ENCODE measurements at places on chromosomes 16 and 17.

- no peak for DNase-seq
Measured at GRCh38 chr17:18025241-18025944, 13.6 kb downstream of the ATPAF2 start.

DNA sequence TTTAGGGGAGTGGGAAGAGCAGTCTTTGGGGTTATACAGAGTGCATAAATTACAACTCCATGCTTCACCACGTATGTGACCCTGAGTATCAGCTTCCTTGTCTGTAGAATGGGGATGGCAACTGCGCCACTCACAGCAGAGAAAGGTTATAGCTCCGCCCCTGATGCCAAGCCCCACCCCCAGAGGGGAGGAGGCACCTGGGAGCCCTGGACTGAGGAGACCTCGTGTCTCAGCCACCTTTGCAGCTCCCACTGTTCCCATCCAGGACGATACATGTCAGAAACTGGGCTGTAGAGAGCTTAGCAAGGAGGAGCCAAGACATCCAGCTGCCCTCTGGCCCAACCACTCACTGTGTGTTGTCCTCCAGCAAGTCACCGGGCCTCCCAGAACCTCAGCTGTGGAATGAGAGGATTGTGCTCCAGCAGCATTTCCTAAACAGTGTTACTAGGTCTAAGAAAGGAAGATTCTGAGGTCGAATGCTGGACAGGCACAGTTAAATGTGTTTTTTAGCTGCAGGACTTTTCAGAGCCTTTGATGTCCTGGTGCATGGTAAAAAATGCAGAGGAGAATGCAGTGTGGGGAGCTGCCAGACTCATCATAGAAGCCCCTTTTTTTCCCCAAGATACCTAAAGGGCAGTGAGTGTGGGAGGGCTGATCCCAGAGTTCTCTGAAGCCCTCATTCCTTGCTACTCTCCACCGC lies 49.4 kb downstream of the BEAN1 start:
- DNase-seq = no peak

- no peak for DNase-seq
Measured at GRCh38 chr17:50961282-50962220, 95.4 kb upstream of the TOB1 start.

DNA sequence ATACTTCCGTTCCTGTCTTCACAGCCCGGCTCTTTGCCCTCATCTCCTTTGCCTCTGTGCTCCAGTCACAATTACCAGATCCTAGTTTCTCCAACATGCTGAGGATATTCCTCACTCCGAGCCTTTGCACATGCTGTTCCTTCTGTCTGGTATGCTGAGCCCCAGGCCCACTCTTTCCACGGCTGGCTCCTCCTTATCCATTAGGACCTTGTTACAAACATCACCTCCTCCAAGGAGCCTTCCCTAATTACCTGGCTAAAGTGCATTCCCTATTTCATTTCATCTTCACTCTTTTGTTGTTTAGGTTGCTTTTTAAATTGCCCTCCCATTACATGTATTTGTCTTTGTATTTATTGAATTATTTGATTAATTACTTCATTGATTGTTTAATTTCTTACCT lies 14.9 kb upstream of the ADGRG1 start:
- DNase-seq = no peak

DNA sequence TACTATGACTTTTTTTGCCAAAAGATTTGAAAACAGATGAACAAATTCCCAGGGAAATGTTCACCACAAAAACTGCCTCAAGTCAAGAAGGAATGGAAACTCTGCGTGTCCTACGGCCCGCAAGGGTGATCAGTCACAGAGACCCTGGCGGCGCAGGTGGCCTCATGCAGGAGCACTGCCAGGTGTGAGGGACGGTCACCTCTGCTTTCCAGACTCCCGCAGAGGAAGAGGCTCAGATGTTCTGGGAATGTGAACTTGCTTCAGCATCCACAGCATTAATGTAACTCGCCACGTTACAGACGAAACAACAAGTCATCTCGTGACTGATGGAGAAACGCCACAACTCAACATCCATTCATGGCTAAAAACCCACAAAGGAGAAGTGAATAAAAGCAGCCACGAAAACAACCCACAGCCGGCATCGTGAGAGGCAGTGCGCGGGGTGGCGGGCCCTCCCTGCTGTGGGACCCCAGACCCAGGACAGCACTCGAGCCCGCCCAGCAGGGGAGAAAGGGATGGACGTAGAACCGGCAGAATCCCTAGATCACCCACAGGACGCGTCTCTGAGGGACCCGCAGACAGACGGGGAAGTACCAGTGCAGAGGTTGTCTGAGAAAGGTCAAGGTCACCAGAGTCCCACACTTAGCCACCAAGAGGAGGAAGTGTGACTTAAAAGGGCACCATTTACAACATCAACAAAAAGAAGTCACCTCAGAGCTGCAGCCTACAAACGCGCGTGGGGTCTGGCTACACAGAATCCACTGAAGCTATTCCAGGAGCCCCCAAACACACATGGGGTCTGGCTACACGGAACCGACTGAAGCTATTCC lies 76.9 kb upstream of the GNG13 start:
- DNase-seq = no peak

GRCh38 chr16:3513892-3514583 lies 13.2 kb downstream of the CLUAP1 start:
- DNase-seq = no peak

- DNase-seq = no peak
Measured at GRCh38 chr16:7025616-7026190, 306.9 kb upstream of the RBFOX1 start.

GRCh38 chr16:991345-991744 lies 9.8 kb downstream of the SOX8 start:
- DNase-seq = no peak

DNA sequence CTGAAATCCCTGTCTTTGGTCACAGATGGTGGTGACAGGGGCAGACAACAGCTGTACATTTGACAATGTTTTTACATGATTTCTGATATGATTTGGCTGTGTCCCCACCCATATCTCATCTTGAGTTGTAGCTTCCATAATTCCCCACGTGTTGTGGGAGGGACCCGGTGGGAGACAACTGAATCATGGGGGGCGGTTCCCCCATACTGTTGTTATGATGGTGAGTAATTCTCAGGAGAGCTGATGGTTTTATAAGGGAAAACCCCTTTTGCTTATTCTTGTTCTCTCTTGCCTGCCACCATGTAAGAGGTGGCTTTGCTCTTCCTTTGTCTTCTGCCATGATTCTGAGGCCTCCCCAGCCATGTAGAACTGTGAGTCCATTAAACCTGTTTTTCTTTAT lies 353.9 kb downstream of the CPPED1 start:
- no peak for DNase-seq

- no peak for DNase-seq
Measured at GRCh38 chr17:43849116-43849515, 2.1 kb downstream of the CD300LG start.

DNA sequence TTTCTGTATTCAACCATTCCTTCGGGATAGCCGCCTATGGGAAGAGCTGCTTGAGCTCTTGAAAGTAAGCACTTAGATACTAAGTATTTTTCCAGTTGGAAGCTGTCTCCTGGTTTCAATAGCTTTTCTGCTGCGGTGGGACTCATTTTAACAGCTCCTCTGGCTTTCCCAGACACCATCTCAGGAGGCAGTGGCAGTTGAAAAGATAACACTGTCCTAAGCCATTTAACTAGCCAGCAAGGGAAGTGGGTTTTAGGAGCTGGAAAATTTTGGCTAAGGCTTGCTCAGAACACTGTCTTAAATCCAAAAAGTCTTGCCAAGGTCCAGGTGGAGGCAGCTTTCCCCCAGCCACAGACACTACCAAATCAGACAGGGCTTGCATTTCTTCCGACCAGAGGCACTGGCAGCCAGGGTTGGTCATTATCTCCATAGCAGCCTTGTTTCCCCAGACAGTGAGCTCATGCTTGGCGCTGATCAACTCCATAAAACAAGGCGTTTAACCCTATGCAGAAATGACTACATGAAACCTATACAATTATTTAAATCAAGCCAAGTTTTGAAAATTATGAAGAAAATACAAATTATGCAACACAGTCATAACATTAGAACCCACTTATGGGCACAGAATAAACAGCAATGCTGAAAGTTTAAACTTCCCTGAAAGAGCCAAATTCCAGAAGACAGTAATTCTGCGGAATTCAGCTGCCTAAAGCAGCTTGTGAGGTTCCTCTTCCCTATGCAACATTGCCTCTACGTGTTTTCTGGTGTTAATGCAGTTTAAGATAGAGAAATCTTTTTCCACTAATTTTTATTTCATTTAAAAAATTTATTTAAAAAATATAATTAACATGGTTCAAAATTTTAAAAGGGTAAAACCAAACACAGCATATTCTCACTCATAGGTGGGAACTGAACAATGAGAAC lies 25.0 kb downstream of the GABARAPL2 start:
- peak; percentile 90 for DNase-seq

DNA sequence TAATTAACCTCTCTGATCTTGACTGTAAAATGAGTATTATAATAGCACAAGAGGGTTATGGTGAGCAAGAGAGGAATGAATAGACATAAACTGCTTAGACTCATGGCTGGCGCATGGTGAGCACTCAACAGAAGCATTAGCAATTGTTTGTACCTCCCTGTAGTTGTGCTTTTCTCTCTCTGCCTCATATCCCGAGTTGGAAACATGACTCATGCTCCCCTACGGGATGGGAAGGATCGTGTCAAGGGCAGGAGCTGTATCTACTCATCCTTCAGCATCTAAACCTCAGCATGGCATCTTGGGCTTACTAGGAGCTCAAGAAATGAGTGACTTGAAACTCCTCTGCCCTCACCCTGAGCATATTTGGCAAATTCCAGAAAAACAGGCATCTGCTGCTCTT lies 299.6 kb downstream of the MAP2K4 start:
- DNase-seq = peak; percentile 48

DNA sequence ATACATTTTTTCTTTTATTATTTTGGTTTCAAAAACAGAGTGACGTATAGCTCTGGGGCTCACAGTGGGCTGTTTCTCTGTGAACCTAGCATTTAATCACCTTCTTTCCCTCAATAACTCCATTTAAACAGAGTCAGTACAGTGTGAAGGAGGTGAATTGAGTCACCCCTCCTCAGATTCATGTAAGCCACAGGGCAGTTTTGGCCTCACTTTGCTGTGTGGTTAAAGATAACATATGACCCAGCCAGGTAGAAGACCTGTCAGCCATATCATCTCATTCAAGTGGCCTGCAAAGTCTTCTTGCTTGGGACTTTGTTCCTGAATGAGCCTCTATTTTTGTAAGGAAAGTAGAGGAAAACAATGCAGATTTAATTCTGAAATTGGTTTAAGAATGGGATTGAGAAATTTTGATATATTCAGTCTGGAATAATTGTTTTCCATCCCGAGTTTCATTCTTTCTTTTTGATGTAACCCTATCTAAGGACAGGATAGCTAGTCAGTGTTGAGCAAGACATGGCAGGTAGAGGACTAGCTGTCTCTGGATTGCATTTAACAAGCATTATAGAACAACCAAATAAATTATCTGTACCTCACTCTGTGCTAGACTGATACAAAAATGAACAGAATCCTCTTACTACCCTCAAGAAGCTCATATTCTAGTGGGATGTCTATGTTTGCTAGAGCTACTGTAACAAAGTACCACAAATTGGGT lies 13.1 kb downstream of the MAP2K6 start:
- no peak for DNase-seq

- DNase-seq = no peak
Measured at GRCh38 chr17:47713980-47714700, 18.9 kb upstream of the TBX21 start.

GRCh38 chr16:4836727-4837126 lies 10.4 kb downstream of the GLYR1 start:
- DNase-seq = no peak

DNA sequence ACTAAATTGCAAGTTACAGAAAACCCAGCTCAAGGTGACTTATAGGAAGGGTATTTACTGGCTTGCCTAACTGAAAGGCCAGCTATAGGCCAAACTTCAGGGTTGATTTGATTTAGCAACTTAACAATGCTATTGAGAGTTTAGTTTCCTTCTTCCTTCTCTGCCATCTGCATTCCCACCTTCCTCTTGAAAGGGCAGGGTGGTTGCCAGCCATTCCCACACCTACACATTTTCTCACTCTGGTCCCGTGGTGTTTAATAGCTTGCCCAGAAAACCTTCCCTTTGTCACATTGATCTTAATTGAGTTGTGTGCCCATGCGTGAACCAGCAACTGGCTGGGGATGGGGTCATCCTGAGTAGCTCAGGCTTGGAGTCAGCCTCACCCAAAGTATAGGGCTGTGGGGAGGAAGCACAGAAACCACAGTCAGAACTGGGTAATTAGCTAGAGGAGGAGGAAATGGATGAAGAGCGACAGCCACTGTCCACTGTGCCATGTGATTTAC lies 194.7 kb downstream of the SPECC1 start:
- no peak for DNase-seq

DNA sequence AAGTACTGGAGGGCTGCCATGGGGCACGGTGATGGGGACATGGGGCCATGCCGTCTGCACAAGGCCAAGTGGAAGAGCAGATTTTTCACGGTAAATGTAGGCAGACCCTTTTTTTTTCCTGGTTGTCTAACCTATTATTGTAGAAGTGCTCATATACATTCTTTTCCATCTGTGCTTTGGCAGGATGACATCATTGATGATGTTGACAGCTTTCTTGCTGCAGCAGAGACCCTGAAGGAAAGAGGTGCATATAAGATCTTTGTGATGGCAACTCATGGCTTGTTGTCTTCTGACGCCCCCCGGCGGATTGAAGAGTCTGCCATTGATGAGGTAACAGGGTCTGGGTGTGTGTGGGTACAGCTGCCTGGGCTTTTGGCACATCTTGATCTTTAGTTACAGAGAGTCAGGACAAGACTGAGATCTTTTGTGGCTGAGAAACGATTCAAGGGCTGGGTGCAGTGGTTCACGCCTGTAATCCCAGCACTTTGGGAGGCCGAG lies 23.3 kb upstream of the SLC5A10 start:
- DNase-seq = no peak

DNA sequence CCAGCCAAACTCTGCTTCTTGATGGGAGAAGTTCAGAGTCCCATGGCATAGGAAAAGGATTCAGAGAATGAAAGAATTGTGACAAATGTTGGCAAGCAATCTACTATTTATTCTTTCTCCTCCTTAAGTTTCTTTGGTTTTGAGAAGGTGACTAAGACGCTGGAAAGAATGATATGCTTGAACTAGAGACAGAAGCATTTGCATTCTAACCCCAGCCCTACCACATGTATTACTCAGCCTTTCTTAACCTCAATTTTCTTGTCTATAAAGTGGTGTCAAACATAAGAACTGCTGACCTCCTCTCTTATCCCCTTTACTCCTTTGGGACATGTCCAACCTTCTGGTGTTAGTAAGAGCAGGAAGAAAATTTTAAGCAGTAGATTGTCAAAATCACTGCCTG lies 124.7 kb downstream of the HS3ST2 start:
- no peak for DNase-seq

Measured in astrocyte of the spinal cord (primary cell).